Spleen (tissue), 13 donors: ENCODE measurements at places on chromosomes 1 and 21. TPM values are rescaled to one million over a fixed set of nuclear protein-coding genes. Genes with fewer than 3 reads are reported as not detected.

The SPRR2D gene
- not detected for total RNA-seq

The HRNR gene
- not detected for total RNA-seq

The GGPS1 gene
- 25.5 TPM for total RNA-seq

The EPHA10 gene
- total RNA-seq: 0.43 TPM

The PODN gene
- total RNA-seq: 0.64 TPM

The ITLN2 gene
- total RNA-seq: not detected

The ZBTB18 gene
- total RNA-seq: 39.1 TPM

The CNR2 gene
- 22.3 TPM for total RNA-seq

The PKP1 gene
- total RNA-seq: not detected
